ENCODE measurements at places on chromosomes 11 and 22.

- H3K4me3 ChIP-seq: no peak overlapping the region
- H3K36me3 ChIP-seq: no peaks in the 10 kb centered on the region
Observed at GRCh38 chr11:96156379-96156722, 186.6 kb downstream of the MAML2 start.

DNA sequence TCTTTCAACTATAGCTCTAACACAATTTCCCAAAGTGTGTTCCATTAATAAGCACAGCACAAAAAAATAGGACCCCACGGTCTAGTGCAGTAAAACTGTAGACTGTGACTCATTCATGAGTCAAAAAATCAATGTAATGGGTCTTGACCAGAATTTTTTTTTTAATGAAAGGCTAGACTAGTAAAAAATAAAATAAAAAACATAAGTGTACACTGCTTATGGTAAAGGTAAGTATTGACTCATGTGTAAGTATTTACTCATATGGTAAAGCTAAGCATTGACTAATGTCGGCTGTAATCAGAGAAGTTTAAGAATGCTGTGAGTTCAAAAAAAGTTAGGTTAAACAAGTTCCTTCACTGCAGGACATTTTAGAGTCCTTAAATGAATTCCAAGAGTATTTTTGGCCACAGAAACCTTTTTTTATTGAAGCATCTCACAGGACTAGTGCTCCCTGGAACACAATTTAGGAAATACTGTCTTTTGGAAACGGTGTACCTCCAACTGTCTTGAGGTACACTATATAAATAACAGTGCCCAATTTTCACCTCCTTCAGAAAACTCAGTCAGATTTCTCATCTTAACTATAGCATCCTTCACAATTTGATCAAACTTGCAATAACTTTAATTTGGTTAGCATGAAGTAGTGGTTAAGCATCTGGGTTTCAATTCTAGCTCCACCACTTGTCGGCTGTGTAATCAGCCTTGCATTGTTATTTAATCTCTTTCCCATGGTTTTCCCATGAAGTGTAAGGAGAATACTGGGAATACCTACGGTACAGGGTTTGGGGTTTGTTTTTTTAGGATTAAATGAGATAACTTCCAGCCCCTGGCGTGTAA is 2.1 kb downstream of the CCDC73 start:
- no peaks in the 10 kb centered on the region for H3K36me3 ChIP-seq
- no peaks in the 10 kb centered on the region for H3K4me1 ChIP-seq
- H3K27me3 ChIP-seq: no peaks in the 10 kb centered on the region
- DNase-seq: no peak
- peak overlapping the region; percentile 33 for H3K4me3 ChIP-seq

DNA sequence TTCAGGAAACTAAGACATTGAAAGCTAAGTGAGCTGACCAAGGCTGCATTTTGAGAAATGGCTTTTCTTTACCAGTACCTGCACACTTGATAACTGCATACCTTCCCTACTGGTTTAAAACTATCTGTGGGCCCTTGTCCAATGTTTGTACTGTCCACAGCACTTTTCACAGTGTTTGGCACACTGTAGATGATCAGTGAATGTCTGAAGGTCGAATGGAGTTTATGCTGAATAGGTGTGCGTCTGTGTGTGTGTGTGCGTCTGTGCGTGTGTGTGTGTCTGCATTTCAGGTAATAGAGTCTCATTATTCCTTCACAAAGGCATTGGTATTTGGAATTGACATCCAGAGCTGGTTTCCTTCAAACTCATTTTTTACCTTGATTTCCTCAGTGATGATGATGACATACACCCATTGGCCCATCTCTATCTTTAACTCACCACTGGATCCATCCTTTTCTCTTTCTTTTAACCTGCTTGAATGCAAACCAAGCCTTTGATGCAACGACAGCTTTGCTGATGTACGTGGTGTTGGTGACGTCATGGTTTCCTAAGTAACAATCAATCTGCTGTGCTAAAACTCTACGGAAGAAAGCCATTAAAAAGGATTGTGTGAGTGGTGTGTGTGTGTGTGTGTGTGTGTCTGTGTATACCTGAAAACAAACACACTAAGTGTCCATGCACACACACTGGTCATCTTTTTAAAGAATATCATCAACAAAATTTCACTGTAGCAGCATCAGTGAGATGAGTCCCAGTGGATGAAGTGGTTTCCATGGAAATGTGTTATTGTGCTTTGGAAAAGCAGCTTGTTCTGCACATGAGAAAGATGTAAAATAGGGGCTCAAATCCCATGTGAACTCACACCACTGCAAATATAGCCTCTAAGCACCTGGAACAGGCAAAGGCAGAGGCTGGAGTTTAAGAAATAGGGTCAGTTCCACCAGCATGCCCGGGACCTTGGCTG is 490.2 kb upstream of the B3GAT1 start:
- H3K4me1 ChIP-seq: no peaks in the 10 kb centered on the region
- H3K36me3 ChIP-seq: no peaks in the 10 kb centered on the region
- H3K27me3 ChIP-seq: no peaks in the 10 kb centered on the region

GRCh38 chr11:44805596-44805995 is 78.8 kb downstream of the TSPAN18 start:
- no peak for DNase-seq
- no peaks in the 10 kb centered on the region for H3K36me3 ChIP-seq
- no peak overlapping the region for H3K4me3 ChIP-seq
- H3K4me1 ChIP-seq: no peaks in the 10 kb centered on the region
- no peak overlapping the region for H3K27ac ChIP-seq

DNA sequence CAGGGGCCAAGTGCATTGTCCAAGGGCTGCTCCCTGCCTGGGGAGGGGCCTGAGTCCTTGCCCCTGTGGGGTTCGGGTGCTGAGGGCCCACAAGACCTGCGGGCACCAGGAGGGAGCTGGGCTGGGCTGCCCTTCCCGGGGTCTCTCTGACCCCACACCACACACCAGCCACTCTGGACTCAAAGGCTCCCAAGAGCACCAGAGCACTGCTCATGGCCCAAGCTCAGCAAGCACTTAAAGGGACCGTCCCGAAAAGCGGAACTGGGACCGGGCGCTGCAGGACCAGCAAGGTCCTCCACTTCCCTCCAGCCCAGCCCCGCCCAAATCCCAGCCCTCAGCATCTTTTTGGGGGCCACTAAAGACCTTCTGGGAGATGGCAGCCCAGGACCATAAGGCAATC is 5.3 kb downstream of the LSP1 start:
- DNase-seq: no peak
- H3K4me1 ChIP-seq: peaks cover 5% of the 10 kb centered on the region
- H3K27me3 ChIP-seq: no peaks in the 10 kb centered on the region
- H3K27ac ChIP-seq: no peak overlapping the region
- no peaks in the 10 kb centered on the region for H3K36me3 ChIP-seq
- H3K4me3 ChIP-seq: no peak overlapping the region

- peaks cover 3% of the 10 kb centered on the region for H3K4me1 ChIP-seq
- H3K27me3 ChIP-seq: no peaks in the 10 kb centered on the region
- peak overlapping the region; percentile 59 for H3K27ac ChIP-seq
- no peak for DNase-seq
Observed at GRCh38 chr11:12914400-12914912, 94.7 kb upstream of the RASSF10 start.

- no peaks in the 10 kb centered on the region for H3K36me3 ChIP-seq
- H3K27me3 ChIP-seq: no peaks in the 10 kb centered on the region
- H3K27ac ChIP-seq: no peak overlapping the region
- no peak overlapping the region for H3K4me3 ChIP-seq
Observed at GRCh38 chr22:17267661-17268330, 48.6 kb upstream of the ADA2 start.

DNA sequence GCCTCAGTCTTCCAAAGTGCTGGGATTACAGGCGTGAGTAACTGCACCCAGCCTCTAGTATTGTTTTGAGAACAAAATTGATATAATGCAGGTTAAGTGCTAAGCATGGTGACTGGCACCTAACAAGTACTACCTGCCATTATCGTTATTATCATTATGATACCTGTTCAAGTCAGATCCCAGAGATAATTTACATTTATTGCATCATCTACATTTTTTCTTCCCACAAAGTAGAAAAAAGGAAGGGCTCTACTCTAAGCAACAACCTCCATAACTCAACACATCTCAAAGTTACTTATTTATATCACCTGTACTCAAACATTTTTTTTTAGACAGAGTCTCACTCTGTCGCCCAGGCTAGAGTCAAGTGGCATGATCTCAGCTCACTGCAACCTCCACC is 42.1 kb downstream of the DCDC1 start:
- no peak for DNase-seq
- no peaks in the 10 kb centered on the region for H3K4me1 ChIP-seq
- no peak overlapping the region for H3K4me3 ChIP-seq
- no peak overlapping the region for H3K27ac ChIP-seq

GRCh38 chr11:34509336-34509876 is 4.2 kb downstream of the ELF5 start:
- H3K4me1 ChIP-seq: no peaks in the 10 kb centered on the region
- no peak for DNase-seq
- H3K4me3 ChIP-seq: no peak overlapping the region

- no peak overlapping the region for H3K4me3 ChIP-seq
- no peaks in the 10 kb centered on the region for H3K4me1 ChIP-seq
- H3K27ac ChIP-seq: no peak overlapping the region
- no peak for DNase-seq
Observed at GRCh38 chr11:30502305-30502704, 83.8 kb downstream of the MPPED2 start.

GRCh38 chr11:70065318-70066135 is 12.6 kb upstream of the ANO1 start:
- no peaks in the 10 kb centered on the region for H3K36me3 ChIP-seq
- no peaks in the 10 kb centered on the region for H3K4me1 ChIP-seq
- H3K27me3 ChIP-seq: no peaks in the 10 kb centered on the region

- H3K27me3 ChIP-seq: no peaks in the 10 kb centered on the region
- H3K4me3 ChIP-seq: no peak overlapping the region
- no peak for DNase-seq
Observed at GRCh38 chr11:111173221-111173620, 72.3 kb upstream of the POU2AF2 start.

DNA sequence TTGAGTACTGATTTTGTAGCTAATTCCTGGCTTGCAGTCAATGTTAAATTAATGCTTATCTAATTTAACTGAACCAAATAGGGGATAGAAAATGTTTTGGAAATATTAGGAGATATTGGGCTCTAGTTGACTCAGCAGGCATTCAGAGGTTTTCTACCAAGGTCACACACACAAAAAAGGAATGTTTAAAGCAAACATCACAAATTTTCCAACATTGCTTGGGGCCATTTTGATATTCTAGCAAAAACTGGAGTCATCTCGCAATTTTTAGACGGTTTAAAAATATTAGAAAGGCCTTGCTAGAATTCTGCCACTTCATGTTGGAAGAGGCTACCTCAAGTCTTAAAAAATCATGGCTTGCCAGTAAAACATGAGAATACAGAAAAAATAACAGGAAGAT is 2082.1 kb upstream of the RAG2 start:
- H3K4me3 ChIP-seq: no peak overlapping the region
- H3K4me1 ChIP-seq: no peaks in the 10 kb centered on the region
- DNase-seq: no peak
- no peaks in the 10 kb centered on the region for H3K27me3 ChIP-seq
- no peaks in the 10 kb centered on the region for H3K36me3 ChIP-seq

- no peaks in the 10 kb centered on the region for H3K27me3 ChIP-seq
- no peak overlapping the region for H3K4me3 ChIP-seq
- no peaks in the 10 kb centered on the region for H3K4me1 ChIP-seq
- no peaks in the 10 kb centered on the region for H3K36me3 ChIP-seq
- no peak for DNase-seq
- H3K27ac ChIP-seq: no peak overlapping the region
Observed at GRCh38 chr11:130763087-130763980, 152.9 kb downstream of the SNX19 start.

- H3K27me3 ChIP-seq: no peaks in the 10 kb centered on the region
- no peaks in the 10 kb centered on the region for H3K36me3 ChIP-seq
- peak; percentile 71 for DNase-seq
- H3K4me3 ChIP-seq: peak overlapping the region; percentile 64
- peak overlapping the region; percentile 91 for H3K27ac ChIP-seq
Observed at GRCh38 chr22:23520863-23521440, 59.1 kb downstream of the IGLL1 start.

DNA sequence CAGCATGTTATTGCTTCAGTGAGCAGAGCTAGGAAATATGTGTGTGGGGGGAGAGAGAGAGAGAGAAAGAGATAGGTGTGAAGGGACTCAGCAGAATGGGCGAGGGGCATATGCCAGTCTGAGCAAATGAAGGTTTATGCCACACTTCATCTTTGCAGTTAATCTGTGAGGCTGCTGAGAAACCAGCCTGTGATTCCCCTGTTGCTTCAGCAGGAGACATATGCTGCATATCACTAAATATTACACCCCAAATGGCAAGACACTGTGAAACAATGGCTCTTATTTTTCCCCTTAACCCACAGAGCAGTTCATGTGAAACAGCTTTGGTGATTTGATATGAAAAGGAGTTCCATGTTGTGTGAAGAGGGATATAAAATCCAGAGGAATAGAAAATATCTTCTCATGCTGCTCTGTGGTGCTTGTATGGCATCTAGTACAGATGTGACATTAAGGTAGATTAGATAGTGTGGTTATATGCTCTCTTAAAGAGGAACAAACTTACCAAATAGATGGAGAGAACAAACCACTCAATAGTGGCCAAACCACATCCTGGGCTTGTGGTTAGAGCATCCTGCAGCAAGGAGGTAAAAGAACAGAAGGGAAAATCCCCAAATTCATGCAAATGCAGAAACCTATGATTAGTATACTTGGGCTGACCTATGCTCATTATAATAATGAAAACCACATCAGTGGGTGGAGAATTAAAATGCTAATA is 864.2 kb downstream of the FAM181B start:
- H3K4me3 ChIP-seq: no peak overlapping the region
- no peak overlapping the region for H3K27ac ChIP-seq
- H3K27me3 ChIP-seq: no peaks in the 10 kb centered on the region
- no peaks in the 10 kb centered on the region for H3K36me3 ChIP-seq
- no peak for DNase-seq

- no peaks in the 10 kb centered on the region for H3K27me3 ChIP-seq
- no peak overlapping the region for H3K27ac ChIP-seq
- H3K36me3 ChIP-seq: no peaks in the 10 kb centered on the region
- H3K4me3 ChIP-seq: no peak overlapping the region
- DNase-seq: no peak
Observed at GRCh38 chr11:61082062-61082870, 20.0 kb upstream of the CD5 start.

- H3K36me3 ChIP-seq: no peaks in the 10 kb centered on the region
- H3K4me1 ChIP-seq: peaks cover 20% of the 10 kb centered on the region
- no peaks in the 10 kb centered on the region for H3K27me3 ChIP-seq
- no peak overlapping the region for H3K4me3 ChIP-seq
- no peak for DNase-seq
Observed at GRCh38 chr22:28142361-28142961, 223.4 kb upstream of the PITPNB start.
